Fibroblast of mammary gland (primary cell): ENCODE measurements at places on chromosomes 4 and X.

GRCh38 chr4:14184265-14184664, 556.7 kb upstream of the BOD1L1 start:
- peak; percentile 81 for DNase-seq

DNA sequence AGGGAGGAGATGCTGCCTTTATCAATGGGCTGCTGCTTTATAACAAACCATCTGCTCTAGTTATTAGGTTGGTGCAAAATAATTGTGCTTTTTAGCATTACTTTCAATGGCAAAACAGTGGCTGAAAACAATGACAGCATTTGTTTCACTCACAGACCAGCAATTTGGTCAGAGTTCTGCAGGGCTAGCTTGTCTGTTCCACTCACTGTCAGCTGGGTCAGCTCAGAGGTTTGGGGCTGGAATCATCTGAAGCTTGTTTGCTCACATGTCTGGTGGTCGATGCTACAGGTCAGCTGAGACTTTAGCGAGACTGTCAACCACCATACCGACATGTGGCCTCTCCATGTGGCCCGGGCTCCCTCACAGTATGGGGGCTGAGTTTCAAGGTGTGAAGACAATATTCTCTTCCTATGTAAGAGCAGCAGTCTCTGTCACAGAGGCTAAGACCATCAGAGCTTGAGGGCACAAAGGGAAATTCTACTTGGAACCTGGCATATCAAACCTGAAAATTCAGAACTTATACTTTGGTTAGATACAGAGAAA, 81.3 kb upstream of the LIMCH1 start:
- no peak for DNase-seq

GRCh38 chr4:33493231-33493630, 2751.1 kb downstream of the ARAP2 start:
- DNase-seq: no peak

GRCh38 chrX:44085209-44085608, 112.0 kb upstream of the NDP start:
- DNase-seq: no peak

- DNase-seq: no peak
Measured at GRCh38 chr4:168536448-168536847, 39.6 kb downstream of the PALLD start.

DNA sequence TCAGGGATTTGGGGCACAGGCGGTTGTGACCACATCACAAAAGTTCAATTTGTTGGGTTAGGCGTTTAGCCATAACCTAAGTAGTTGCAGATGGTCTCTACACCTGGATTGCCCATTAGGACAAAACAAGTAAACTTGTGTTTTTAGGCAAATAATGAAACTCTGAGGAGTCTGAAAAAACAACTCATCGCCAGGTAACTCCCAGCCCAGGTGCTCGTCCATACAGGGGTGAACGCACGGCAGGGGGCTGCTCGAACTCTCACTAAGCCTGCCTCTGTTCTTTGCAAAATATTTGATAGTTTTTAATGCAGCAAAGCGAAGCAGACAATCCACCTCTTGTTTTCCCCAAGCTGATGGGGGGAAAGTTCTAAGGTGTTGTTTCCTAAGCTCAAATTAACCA, 559 bp upstream of the RHOH start:
- no peak for DNase-seq

- no peak for DNase-seq
Measured at GRCh38 chr4:87734936-87735335, 64.4 kb upstream of the IBSP start.

DNA sequence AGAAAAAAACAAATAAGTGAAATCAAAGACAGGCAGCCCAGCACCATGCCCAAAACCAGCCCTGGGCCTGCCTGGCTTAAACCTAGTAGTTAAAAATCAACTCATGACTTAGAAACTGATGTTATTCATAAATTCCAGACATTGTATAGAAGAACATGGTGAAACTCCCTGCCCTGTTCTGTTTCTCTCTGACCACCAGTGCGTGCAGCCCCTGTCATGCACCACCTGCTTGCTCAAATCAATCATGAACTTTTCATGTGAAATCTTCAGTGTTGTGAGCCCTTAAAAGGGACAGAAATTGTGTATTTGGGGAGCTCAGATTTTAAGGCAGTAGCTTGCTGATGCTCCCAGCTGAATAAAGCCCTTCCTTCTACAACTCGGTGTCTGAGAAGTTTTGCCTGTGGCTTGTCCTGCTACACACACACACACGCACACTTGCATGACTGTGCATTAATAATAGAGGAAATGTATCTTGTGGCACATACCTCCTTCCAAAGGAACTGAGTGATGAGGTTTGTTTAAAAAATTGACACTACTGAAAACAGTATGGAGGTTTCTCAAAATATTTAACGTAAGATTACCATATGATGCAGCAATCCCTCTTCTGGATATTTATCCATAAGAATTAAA, 39.2 kb upstream of the UGT2B7 start:
- DNase-seq: no peak

DNA sequence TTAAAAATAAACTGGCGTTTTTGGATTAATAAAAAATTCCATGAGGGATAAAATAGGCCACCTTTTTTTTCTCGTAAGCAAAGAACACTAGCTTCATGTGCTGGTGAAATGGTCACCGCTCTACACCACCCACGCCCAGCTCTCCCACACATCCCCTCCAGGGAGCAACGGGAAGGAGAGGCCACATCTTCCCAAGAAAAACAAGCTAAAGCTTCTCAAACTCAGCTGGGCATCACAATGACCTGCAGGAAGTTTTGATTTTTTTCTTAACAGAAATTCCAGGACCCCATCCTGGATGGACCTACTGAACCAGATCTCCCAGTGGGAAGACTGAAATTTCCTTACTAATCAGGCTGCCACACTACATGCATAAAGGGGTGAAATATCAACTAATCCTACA, 9.8 kb downstream of the TSPAN5 start:
- peak; percentile 77 for DNase-seq

DNA sequence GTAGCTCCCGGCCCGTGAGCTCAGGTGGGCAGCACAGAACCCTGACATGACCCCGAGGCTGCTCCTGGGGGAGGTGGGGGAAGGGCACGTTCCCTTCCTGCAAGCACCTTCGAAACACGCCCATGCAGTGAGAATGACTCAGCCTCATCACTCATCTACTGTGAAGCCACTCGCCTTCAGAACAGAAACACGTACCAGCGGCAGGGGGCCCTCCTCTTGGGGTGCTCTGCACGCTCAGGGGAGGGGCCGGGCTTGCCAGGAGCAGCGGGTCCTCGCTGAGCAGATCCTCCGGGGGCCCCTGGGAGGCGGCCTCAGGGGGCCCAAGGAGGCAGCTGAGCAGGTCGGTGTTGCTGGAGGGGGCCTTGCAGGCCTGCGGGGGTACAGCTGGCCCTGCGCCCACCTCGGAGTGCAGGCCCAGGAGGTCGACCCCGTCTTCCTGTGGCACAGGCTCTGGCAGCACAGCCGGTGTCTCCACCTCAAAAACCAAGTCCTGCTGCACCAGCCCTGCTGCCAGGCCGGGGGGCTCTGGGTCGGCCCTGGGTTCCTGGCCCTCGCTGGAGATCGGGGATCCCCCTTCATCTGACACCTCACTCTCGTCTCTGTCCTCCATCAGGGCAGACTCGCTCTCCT, 40.9 kb upstream of the CPLX1 start:
- peak; percentile 26 for DNase-seq

- DNase-seq: no peak
Measured at GRCh38 chr4:161642708-161643107, 521.1 kb downstream of the FSTL5 start.

DNA sequence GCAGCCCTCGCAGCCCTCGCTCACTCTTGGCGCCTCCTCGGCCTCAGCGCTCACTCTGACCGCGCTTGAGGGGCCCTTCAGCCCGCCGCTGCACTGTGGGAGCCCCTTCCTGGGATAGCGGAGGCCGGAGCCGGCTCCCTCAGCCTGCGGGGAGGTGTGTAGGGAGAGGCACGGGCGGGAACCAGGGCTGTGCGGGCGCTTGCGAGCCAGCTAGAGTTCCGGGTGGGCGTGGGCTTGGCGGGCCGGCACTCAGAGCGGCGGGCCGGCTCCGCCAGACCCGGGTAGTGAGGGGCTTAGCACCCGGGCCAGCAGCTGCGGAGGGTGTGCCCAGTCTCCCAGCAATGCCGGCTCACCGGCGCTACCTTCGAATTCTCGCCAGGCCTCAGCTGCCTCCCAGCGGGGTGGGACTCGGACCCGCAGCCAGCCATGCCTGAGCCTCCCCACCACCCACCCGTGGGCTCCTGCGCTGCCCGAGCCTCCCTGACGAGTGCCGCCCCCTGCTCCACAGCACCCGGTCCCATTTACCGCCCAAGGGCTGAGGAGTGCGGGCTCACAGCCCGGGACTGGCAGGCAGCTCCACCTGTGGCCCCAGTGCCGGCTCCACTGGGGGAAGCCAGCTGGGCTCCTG, 1.4 kb upstream of the AADAT start:
- DNase-seq: no peak

DNA sequence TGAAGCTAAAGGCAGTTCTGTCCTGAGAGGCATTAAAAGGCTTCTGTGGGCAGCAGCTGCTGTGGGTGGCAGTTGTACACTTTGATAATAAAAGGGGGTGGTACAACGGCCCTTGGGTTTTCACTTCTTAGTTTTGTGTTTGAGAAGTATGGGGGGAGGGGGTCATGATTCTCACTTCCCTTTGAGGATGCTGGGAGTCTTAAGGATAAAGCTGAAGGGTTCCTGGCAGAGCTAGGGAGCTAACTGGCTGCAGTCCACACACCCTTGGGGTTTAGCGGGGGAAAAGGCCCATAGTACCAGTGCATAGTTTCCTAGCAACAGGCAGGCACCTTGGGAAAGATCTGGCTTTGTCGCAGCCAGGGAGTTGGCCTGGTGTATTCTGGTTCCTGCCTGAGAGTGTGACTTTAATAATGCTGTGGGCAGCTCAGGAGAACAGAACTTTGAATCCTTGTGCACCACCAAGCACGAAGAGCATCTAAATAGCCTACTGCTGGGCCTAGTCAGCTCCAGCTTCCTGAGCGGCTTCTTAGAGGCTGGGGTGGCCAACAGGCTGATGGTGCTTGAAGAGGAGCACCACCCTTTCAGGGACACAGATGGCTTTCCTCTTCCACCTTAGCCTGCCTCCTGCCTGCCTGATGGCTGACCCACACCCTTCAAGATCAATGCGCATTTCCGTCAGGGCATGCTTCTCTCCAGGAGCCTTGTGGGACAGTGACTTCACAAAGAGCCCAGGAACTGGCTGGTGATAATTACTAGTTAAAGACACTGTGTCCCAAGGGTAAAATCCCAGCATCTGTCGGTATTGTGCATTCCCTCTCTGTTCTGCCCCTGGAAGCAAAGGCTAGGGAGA, 12.5 kb downstream of the ZBTB33 start:
- DNase-seq: no peak

GRCh38 chr4:145034727-145035211, 63.2 kb downstream of the ANAPC10 start:
- DNase-seq: peak; percentile 81

GRCh38 chr4:41471126-41472071, 66.6 kb upstream of the LIMCH1 start:
- no peak for DNase-seq

GRCh38 chr4:110611968-110612447, 10.9 kb downstream of the PITX2 start:
- DNase-seq: no peak

DNA sequence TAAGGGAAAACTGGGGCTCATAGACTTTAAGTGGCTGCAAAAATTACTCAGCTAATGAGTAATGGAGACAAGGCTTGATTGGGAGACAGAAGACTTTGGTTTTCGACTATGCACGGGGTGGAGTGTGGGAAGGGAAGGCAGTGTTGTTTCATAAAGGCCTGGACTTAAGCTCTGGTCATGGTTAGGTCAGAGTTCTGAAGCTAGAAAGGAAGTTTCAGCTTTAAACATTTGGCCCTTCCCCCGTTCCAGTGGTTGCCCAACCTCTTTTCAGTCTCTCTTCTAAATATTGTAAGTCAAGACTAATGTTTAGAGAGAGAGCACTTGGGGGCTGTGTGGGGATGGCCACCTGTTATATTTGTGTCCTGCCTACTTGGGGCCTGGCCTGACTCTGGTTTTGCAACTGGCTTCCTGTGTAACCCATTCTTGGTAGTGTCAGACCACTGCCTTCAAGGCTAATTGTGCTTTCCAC, 21.0 kb downstream of the MSN start:
- peak; percentile 83 for DNase-seq

- DNase-seq: peak; percentile 34
Measured at GRCh38 chr4:109985993-109986974, 73.6 kb downstream of the EGF start.

- no peak for DNase-seq
Measured at GRCh38 chrX:73457306-73457705, 10.5 kb downstream of the CDX4 start.

GRCh38 chr4:104395168-104395614, 99.5 kb downstream of the CXXC4 start:
- peak; percentile 42 for DNase-seq

GRCh38 chr4:113981591-113981990, 2.1 kb upstream of the ARSJ start:
- DNase-seq: no peak

DNA sequence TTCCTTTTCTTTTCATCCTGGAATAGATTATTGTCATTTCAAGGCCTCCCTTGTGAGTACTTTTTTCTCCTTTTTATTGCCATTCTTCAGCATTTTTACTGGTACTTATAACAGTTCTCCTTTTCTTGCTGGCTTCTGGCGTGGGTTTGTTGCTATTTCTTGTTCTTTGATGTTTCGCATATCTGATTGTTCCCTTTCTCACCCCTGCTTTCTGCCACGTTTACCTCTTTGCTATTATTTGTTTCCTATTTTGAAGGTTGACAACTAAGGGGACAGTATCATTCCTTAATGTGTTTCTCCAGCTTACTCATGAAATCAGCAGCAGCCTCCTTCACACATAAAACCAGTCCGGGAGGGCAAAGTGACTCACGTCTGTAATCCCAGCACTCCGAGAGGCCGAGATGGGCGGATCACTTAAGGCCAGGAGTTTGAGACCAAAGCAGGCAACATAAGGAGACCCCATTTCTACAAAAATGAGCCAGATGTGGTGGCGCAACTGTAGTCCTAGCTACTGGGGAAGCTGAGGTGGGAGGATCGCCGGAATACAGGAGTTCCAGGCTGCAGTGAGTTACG, 72.6 kb downstream of the DMD start:
- DNase-seq: peak; percentile 7

DNA sequence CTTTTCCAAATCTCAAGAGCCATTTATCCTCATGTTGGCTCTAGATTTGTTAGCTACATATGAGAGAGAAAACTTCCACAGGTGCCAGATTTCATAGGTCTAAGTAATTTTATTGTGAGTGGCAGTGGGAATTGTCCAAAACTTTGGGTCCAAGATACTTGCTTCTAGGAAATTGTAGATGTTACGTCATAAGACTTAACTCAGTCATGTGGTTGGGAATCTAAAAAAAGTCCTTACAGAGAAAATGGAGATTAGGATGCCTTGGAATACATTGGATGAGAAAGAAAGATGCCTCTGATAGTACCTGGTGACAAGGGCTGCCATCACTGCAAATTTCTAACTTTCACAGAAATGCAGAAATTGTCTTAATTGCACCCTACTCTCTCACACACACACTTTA, 506.5 kb downstream of the C4orf33 start:
- DNase-seq: no peak

GRCh38 chr4:36921476-36922216, 322.9 kb upstream of the NWD2 start:
- peak; percentile 1 for DNase-seq

- DNase-seq: no peak
Measured at GRCh38 chr4:117328333-117328732, 243.0 kb upstream of the TRAM1L1 start.

GRCh38 chr4:79526641-79527565, 118.9 kb upstream of the GK2 start:
- DNase-seq: no peak
